ENCODE measurements at places on chromosomes 16 and 17. TPM values are rescaled to one million over a fixed set of nuclear protein-coding genes. Genes with fewer than 3 reads are reported as not detected.

Gene MPP2
- total RNA-seq: 0.32 TPM

Gene SLC5A10
- 0.64 TPM for total RNA-seq

Gene RPH3AL
- total RNA-seq: 10.0 TPM

Gene DLG4
- total RNA-seq: 3.1 TPM

Gene TMEM235
- total RNA-seq: not detected
